ENCODE measurements at places on chromosomes 5 and 9.

DNA sequence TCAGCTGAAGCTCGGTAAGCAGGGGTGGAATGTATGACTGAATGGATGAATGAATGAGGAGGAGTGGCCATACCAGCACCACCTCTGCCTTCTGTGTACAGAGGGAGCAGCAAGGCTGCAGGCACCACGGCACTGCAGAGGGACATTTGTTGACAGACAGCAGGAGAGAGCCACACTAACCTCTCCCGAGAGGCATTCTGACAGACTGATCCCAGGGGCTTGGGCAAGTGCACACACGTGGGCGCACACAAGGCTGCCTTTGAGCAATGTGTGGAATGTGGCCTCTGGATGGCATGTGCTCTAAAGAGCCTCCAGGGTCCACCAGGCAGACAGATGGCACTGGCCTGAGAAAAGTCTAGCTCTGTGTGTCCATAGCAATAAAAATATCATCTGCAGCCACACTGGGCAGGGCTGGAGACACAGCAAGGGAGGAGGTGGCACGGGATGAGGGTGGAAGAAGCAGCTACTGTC lies 111.8 kb downstream of the ACTL7B start:
- no peak for DNase-seq

GRCh38 chr9:129762985-129763926 lies 10.4 kb upstream of the PTGES start:
- DNase-seq, result no peak

- no peak for DNase-seq
These were observed 607.8 kb downstream of the PSAT1 start for GRCh38 chr9:78904686-78905085.

GRCh38 chr5:73228052-73228451 lies 55.1 kb downstream of the TMEM174 start:
- no peak for DNase-seq

DNA sequence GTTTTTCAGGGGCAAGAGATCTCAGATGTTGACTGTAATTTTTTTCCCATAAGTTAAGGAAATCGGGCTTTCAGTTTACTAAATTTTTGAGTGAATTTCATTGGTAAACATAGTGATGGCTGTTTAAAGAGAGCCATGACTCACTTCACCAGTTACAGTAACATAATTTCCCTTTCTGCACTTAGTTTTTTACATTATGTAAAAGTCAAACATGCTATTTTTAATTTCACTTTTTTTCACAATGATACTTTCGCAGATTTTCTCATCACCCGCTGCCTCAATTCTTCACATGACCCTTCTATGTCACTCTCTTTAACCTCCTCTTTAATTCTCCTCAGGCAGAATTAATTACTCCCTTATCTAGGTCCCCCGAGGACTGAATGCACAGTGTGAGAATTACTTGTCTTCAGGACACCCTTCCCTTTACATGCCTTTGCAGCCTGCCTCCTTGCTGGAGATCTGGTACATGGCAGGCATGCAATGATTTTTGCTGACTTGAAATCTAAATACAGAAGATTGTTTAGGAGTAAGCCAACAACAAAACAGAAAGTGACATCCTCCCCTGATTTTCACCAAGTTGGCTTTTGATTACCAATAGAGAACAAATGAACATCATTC lies 217.5 kb upstream of the S1PR3 start:
- no peak for DNase-seq

DNA sequence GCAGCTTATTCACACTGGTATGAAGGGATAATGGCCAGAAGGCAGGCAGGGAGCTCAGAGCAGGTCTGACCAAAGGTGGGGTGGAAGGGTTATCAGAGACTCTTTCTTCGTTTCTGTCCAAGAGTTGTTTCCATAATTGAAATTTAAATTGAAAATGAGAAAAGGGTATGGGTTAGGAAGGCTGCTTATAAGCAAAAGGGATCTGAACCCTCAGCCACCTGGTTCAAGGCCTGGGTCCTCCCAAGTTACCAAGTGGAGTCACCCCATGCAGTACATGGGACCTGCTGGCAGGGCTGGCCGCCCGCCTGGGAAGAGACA lies 17.8 kb downstream of the EEIG1 start:
- DNase-seq, result no peak

GRCh38 chr5:158013939-158014338 lies 155.0 kb upstream of the CLINT1 start:
- DNase-seq, result no peak

Measured in CD4-positive, alpha-beta T cell treated with Interleukin-6 at 100 ng/mL for 8 hours (primary cell).